ENCODE measurements at places on chromosomes 6 and 20.

- no peak for DNase-seq
These were observed 26.6 kb upstream of the TGM2 start for GRCh38 chr20:38191654-38192053.

DNA sequence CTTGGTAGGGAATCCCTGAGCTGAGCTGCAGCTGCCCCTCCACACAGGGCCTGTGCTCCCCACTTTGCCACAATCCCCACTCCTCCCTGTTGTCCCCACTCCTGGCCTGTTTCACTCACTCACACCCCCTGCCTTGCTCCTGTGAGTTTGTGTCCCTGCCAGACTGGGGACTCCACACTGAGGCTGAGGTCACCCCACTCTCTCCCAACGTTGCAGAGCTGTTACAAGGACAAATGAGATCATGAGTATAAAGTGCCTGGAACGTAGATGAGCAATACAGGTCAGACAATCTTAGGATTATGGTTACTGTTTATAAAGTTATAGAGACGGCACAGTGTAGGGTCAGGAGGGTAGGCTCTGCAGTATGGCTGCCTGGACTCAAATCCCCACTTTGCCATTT lies 426.0 kb upstream of the SULF2 start:
- DNase-seq = no peak

DNA sequence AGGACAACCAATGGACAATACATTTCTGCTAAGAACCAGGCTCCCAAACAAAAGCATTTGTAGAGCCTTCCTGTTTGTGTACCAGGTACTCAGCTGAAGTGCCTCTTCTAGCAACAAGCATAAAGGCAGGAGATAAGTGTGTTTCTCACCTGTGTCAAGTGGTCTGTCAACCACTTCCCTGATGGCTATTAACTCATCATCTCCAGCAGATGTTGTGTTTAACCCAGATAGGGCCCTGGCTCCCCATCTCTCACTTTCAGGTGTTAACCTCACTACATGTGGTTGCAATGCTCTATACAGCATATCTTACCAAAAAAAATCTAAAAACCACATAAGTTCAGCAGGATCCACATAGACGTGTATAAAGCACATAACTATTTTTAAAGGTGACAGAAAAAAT lies 9.6 kb upstream of the IL17A start:
- DNase-seq = no peak

DNA sequence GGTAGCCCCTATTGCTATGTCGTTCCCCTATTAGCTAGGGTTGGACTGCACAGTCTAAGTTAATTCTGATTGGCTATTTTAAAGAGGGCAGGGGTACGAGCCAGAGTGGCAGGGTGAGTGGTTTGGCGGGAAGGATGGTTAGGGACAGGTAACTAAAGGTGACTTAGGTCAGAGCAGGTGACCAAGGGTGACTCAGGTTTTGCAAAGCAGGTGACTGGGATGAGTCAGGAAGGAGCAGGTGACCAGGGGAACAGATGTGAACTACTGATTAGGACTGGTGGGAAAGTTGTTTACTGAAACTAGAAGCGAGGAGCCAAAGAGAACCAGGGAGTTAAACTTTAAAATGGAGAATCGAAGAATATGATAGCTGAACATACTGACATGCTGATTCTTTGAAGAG lies 295.2 kb downstream of the GJA1 start:
- DNase-seq = no peak

- DNase-seq = peak; percentile 65
These were observed 14.2 kb downstream of the FIG4 start for GRCh38 chr6:109705258-109705657.

- DNase-seq = no peak
These were observed 17.2 kb upstream of the ADGRF1 start for GRCh38 chr6:47059216-47059885.

GRCh38 chr20:23309781-23310180 lies 40.8 kb upstream of the NXT1 start:
- no peak for DNase-seq
